ENCODE measurements at places on chromosomes 13 and 19. TPM values are rescaled to one million over a fixed set of nuclear protein-coding genes. Genes with fewer than 3 reads are reported as not detected.
A peak's percentile ranks its signal among the peaks of the same experiment; 100 is the strongest.

- DNase-seq = no peak
- H3K4me1 ChIP-seq = peaks cover 14% of the 10 kb centered on the region
- peak overlapping the region; percentile 79 for H3K27ac ChIP-seq
- H3K27me3 ChIP-seq = no peaks in the 10 kb centered on the region
- no peaks in the 10 kb centered on the region for H3K36me3 ChIP-seq
- H3K4me3 ChIP-seq = no peak overlapping the region
Measured at GRCh38 chr19:8036434-8037099, 16.0 kb upstream of the CCL25 start.

Gene CEACAM16
- not detected for total RNA-seq

GRCh38 chr13:59734393-59734792 lies 429.3 kb downstream of the DIAPH3 start:
- no peak for DNase-seq
- H3K4me1 ChIP-seq = peaks cover 8% of the 10 kb centered on the region
- no peaks in the 10 kb centered on the region for H3K27me3 ChIP-seq
- H3K36me3 ChIP-seq = no peaks in the 10 kb centered on the region
- no peak overlapping the region for H3K4me3 ChIP-seq
- H3K27ac ChIP-seq = no peak overlapping the region

Gene FAAP24
- total RNA-seq = 3.4 TPM

Gene BTBD2
- total RNA-seq = 125 TPM

Gene TBXA2R
- not detected for total RNA-seq
